ENCODE measurements at places on chromosomes 1 and 21.
A peak's percentile ranks its signal among the peaks of the same experiment; 100 is the strongest.

DNA sequence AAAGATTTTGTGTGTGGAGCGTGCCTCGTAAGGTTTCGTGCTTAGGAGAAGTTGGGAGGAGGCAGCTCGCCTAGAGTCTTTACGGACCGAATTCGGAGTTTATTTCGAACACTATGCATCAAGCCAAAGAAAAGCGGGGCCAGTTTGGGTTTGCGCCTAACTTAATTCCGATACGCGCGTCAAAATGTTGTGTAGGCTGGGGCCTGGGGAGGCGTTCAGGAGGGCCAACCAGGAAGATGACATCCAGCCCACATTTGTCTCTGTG, 6.4 kb downstream of the FOXD2 start:
- no peak for DNase-seq

GRCh38 chr21:37862536-37862935, 53.7 kb downstream of the KCNJ6 start:
- no peak for DNase-seq

- no peak for DNase-seq
Observed at GRCh38 chr1:29542548-29542947, 306.2 kb downstream of the PTPRU start.

DNA sequence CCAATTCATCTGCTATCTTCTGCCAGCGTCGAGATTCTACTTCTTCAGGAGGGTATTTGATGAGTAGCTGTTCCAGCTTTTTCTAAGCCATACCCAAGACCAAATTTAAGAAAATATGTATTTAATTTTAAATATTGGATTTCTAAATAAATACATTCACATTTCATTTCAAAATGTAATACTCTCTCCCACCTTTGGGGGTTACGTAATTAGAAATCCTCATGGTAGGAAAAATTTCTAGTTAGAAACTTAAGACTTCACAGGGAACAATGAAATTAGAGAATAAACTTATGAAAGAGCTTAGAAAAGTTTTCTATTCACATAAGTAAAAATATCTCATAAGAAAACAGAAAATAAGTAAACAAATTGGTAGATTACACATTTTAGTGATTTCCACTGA, 102.9 kb downstream of the ZZZ3 start:
- DNase-seq: no peak

DNA sequence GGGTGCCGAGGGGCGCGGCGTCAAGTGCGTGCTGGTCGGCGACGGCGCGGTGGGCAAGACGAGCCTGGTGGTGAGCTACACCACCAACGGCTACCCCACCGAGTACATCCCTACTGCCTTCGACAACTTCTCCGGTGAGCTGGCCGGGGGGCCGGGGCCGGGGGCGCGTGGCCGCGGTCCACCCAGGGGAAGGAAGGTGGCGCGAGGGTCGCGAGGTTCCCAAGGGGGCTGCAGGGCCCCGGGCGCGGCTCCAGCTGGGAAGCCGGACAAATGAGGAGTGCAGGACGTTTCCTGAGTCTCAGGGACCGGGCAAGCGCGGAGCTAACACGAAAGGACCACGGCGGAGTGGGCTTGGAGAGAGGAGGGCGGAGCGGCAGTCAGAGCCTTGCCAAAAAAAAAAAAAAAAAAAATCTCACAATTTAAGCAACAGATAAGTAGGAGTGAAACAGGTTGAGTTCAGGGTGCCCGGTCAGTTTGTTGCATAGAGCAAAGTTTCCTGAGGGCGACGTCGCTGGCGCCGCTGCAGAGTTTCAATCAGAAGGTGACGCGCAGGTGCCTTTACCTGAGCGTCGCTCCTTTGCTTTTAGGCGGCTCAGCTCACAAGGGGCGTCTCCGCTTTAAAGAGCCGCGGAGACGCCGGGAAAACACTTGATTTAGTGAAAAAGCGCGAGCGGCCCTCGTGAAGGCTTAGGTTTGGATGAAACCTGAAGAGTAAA, 750 bp downstream of the RHOU start:
- peak; percentile 27 for DNase-seq

DNA sequence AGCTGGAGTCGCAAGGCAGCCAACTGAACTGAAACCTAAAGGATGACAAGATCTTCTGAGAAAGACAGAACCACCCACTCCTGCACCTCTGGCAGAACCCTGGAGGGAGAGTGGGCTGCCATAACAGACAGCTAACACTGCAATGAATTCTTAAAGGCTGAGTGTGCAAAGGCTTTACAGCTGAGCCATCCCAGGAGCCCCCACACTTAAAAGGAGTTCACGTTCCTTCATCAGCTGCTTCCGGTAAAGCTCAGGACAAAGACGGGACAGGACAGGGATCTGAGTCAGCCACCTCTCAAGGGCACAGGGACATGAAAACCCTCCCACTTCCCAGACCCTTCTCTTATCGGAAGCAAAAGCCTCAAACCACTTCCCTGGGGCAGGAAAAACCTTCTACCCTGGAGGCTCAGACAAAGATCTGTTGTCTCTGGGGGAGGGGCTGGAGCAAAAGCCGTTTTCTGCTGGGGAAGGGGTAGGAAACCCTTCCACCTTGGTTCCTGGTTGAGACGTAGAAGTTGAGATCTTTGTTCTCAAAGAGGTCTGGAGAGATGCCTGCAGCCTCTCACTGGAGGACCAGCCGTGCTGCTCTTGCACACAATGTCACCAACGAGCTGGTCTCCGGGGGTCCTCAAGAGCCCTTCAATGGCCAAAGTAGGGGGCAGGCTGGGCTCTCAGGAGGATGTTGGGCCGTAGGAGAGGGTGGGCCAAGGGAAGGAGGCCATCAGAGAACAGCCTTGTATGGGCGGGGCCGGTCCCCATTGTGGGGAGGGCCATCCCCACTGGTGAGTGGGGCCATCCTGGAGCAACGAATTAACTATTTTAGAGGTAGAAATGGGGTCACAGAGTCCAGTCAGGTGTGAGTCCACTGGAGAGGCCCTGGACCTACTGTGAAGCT, 452.4 kb downstream of the PTPRU start:
- no peak for DNase-seq

DNA sequence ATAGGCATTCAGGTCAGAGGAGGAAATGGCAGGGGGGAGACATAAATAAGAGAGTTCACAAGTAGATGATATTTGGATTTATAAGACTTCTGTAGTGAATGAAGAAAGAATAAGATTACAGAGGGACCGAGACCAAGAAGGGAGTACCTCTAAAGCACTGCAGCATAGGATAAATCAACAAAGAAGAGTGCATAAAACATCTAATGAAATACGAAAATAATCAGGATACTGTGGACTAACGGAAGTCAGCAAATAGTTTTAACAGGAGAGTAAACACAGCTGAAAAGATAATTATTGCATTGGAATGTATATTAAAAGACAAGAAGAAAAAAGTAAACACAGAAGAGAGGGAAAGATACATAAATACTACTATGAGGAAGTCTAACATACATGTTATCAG, 921.9 kb upstream of the PRMT6 start:
- DNase-seq: no peak

DNA sequence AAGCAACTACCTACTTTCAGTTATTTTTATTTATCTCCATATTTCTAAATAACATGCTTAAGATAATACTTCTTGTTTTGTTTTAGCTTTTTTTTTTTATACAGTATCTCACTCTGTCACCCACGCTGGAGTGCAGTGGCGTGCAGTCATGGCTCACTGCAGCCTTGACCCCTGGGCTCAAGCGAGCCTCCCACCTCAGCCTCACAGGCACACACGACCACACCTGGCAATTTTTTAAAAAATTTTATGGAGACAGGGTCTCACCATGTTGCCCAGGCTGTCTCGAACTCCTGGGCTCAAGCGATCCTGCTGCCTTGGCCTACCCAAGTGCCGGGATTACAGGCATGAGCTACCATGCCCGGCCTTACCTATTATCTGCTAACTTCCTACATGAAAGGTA, 20.6 kb downstream of the TUT4 start:
- DNase-seq: no peak

GRCh38 chr1:10686404-10687040, 109.9 kb downstream of the CASZ1 start:
- no peak for DNase-seq

GRCh38 chr1:12501661-12502060, 116.3 kb downstream of the DHRS3 start:
- no peak for DNase-seq

GRCh38 chr1:38846210-38846609, 13.4 kb downstream of the RRAGC start:
- DNase-seq: no peak

GRCh38 chr1:28443550-28443949, 62.3 kb upstream of the RCC1 start:
- no peak for DNase-seq

All from activated naive CD4-positive, alpha-beta T cell treated with Interleukin-2 at 50 U/mL for 16 hours (primary cell).